Psoas muscle (tissue), 8 donors: ENCODE measurements at places on chromosomes 12 and 14. TPM values are rescaled to one million over a fixed set of nuclear protein-coding genes. Genes with fewer than 3 reads are reported as not detected.

- DNase-seq = no peak
These were observed 1091.1 kb downstream of the VRK1 start for GRCh38 chr14:97888331-97888730.

DNA sequence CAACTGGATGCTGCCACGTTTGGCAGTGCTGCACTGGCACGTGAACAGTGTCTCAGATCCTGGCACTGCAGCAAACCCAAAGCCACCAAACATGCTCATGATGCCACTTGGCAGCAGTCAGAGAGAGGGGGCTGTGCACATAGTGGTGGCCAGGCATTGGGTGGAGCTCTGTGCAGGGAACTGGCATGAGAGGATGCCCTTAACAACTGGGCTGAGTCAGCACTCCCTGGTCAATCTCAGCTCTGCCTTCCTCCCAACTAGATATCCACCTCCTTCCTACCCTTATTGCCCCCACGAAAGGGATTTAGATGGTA, 37.0 kb downstream of the ZFHX2 start:
- DNase-seq = no peak

- no peak for DNase-seq
These were observed 36.2 kb downstream of the PRMT8 start for GRCh38 chr12:3527181-3527580.

DNA sequence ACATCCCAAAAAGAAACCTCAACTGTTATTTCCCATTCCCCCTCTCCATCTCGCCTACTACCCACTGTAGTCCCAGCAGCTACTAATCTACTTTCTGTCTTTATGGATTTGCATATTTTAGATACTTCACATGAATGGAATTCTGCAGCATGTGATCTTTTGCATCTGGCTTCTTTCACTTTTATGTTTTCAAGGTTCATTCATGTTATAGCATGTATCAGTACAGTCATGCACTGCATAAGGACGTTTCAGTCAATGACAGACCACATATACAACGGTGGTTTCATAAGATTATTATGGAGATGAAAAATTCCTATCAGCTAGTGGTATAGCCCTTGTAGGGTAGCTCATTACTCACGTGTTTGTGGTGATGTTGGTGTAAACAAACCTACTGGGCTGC, 24.5 kb downstream of the PCNX4 start:
- no peak for DNase-seq

GRCh38 chr14:30928462-30928861, 54.1 kb downstream of the COCH start:
- no peak for DNase-seq

- peak; percentile 77 for DNase-seq
These were observed at the start of gene ADCY6 for GRCh38 chr12:48788854-48789775. TSS of gene ADCY6 (minus strand) at chr12:48789089. CDS start at chr12:48783434, 5,655 bp downstream.

- DNase-seq = no peak
These were observed 39.8 kb downstream of the SLC24A4 start for GRCh38 chr14:92362781-92363235.

- DNase-seq = no peak
These were observed 24.0 kb downstream of the PLEKHH1 start for GRCh38 chr14:67557118-67557517.

DNA sequence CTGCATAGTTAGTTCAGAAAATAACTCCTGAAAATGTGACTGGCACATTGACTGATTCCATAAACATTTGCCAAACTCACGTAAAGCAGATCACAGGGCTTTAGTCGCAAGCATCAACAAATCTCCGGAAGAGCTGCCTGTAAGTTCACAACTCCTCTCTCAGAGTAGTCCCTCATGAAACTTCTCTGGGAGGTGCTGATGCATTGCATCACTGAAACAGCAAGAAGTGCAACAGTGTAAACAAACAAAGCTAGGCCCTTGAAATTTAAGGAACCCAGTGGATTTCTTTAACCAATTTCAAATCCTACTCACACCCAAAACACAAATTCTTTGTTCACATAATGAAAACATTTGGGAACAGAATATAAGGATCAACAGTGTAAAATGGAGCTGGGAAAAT, 1691.7 kb upstream of the FLRT2 start:
- no peak for DNase-seq

The MYF6 gene
- total RNA-seq = 480 TPM

DNA sequence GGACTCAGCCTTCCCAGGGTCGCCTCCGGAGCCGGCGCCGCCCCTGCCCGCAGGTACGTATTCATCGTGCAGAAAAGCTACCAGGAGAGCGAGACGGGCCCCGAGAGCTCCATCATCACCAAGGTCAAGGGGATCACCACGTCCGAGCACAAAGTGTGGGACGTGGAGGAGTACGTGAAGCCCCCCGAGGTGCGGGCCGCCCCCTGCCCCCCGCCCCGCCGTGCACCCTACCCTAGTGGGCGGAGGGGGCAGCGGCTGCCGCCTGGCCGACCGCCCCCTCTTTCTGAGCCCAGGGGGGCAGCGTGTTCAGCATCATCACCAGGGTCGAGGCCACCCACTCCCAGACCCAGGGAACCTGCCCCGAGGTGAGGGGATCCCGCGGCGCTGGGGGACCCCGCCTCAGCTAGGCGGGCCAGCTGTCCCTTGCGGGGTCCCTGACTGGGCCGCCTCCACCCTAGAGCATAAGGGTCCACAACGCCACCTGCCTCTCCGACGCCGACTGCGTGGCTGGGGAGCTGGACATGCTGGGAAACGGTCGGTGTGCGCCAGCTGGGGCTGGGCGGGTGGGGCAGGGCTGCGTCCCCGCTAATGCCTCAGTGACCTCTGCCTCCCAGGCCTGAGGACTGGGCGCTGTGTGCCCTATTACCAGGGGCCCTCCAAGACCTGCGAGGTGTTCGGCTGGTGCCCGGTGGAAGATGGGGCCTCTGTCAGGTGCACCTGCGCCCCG, 973 bp downstream of the P2RX2 start:
- DNase-seq = no peak

DNA sequence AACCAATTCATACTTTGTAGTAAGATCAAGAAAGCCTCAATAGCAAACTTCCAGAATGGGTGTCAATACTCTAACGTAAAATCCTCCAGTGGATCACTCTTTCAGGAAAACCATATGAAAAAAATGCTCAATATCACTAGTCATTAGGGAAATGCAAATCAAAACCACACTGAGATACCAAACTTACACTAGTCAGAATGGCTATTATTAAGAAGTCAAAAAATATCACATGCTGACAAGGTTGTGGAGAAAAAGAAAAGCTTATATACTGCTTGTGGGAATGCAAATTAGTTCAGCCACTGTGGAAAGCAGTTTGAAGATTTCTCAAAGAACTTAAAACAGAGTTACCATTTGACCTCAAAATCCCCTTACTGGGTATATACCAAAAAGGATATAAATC, 49.5 kb upstream of the ATXN7L3B start:
- DNase-seq = no peak

DNA sequence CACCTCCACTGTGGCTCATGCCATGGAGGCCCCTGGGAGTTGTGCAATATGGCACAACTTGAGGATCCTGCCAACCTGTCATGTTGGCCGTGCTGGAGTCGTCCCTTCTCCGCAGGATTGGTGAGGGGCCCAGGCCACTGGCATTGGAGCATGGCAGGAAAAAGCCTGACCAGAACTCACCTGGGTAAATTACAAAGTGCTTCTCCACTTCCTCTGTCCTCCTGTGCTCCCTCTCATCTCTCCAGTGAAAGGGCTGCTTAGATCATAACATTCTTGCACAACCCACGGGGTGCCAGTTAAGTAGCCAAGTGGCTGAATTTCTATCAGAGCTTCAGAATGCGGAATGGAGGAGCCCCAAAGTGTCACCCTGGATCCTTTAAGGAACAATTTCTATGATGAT, 381.0 kb downstream of the DPF3 start:
- no peak for DNase-seq

GRCh38 chr12:52523824-52524223, 3.6 kb upstream of the KRT5 start:
- DNase-seq = no peak

- no peak for DNase-seq
These were observed 104.7 kb upstream of the TSPAN8 start for GRCh38 chr12:71262466-71262865.

GRCh38 chr12:19689801-19690472, 250.6 kb downstream of the AEBP2 start:
- DNase-seq = no peak

The TRHDE gene
- 1.7 TPM for total RNA-seq

The SIX6 gene
- 0.28 TPM for total RNA-seq

- no peak for DNase-seq
These were observed 54.5 kb downstream of the VCPKMT start for GRCh38 chr14:50061664-50062437.

DNA sequence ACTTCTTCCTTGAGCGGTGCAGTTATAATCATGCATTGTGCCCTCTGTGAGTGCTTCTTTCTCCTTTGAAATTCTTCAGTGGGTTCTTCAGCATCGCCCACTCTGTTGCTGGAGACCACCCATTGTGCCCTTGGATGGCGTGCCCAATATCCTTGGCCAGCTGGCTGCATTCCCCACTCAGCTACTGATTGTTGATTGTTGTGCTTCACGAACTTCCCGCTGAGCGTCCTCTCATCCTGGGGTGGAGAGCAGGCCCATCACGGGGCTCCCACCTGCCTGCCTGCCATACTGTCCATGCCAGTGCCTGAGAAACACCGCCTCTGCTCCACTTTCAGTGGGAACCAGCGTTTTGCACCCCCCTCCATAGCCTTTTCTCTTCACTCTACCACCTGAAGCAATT, 8.6 kb upstream of the SSTR1 start:
- no peak for DNase-seq

The OTUB2 gene
- total RNA-seq = 0.15 TPM

DNA sequence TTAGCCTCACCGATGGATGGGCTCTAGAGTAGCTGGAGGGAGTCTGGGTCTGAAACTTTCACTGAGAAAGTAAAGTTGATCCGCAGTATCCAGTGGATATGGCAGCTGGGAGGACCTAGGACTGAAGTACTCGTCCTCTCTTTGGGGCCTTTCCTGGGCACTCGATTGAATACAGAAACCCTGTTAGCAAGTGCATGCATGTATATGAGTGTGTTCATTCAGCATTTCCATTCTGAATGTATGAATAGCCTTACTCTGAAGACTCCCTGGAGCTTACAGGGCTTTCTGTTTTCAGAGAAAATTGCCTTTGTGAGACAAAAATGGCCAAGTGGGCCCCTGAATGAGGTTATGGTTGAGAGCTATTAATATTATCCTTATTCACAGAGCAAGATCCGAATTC, 62.8 kb downstream of the DAD1 start:
- no peak for DNase-seq

GRCh38 chr14:76961631-76962302, 66.7 kb downstream of the IRF2BPL start:
- peak; percentile 85 for DNase-seq

GRCh38 chr14:21939836-21940235, 266.2 kb upstream of the OR4E1 start:
- no peak for DNase-seq

DNA sequence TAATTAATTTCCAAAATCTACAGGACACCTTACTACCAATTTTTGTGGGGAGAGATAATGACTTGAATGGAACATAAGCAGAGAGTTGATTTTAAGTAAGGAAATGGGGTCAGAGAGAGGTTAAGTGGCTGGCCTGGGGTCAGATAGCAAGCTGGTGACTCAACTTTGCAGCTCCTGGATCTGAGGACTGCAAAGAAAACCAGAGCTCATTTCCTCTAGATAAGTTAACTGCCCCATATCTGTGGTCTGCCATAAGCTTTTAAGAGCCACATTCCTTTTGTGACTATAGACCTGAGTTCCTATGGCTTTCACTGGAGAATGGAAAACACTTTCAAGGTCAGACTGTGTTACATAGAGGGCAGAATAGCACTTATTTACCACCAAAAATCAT, 201.2 kb upstream of the PRICKLE1 start:
- DNase-seq = no peak

GRCh38 chr14:95162641-95163040, 5.3 kb upstream of the DICER1 start:
- DNase-seq = no peak

The RNU4-1 gene
- total RNA-seq = 2,232 TPM

The RERGL gene
- 0.39 TPM for total RNA-seq

- no peak for DNase-seq
These were observed 736.5 kb upstream of the LMO3 start for GRCh38 chr12:17342381-17342961.

The MYF5 gene
- 2.3 TPM for total RNA-seq

DNA sequence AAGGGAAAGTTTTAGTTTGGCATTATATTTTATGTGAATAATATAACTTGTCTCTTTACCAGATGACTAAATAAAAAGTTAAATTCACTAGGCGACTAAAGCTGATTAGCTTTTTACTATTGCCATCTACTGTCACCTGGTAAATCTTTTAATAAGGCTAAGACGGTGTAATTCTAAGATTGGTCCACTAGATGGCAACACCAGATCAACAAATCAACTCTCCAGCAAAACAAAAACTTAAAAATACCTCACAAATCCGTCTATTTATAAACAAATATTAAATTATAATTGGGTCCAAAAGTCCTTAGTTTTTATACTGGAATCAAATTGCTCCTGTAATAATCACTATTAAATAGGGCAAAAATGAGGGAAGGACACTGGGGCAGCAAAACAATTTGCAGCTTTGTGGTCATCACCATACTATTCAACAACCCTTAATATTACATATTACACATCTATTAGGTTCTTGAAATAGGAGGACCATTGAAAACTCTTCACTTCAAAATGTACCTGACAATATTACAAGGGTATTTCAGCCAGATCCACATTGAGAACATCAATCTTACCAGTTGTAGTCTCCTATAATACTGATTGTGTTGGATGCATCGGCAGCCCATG, 47.9 kb downstream of the GALC start:
- no peak for DNase-seq

The KRT80 gene
- total RNA-seq = 14.0 TPM

DNA sequence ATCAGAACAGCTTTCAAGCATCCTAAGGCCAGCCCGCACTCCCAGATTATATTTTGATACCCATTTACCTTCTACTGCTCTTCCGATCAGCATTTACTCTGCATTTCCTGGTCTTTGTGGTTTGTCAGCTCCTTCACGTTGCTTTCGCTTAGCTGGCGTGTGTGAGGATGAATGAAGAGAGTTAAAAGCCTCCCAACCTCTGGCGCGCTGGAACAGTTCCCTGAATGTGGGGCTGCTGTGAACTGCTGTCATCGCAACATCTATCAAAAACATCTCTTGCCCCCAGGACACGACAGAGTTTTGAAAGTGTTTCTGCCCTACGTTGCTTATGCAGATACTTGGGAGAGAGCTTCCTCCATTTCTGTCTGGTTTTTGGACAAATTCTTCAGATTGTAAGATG, 129.2 kb downstream of the KCNA5 start:
- DNase-seq = no peak

GRCh38 chr12:112381406-112381882, 787 bp downstream of the HECTD4 start:
- DNase-seq = peak; percentile 18

GRCh38 chr14:95498622-95499353, 17.7 kb downstream of the SYNE3 start:
- DNase-seq = no peak

DNA sequence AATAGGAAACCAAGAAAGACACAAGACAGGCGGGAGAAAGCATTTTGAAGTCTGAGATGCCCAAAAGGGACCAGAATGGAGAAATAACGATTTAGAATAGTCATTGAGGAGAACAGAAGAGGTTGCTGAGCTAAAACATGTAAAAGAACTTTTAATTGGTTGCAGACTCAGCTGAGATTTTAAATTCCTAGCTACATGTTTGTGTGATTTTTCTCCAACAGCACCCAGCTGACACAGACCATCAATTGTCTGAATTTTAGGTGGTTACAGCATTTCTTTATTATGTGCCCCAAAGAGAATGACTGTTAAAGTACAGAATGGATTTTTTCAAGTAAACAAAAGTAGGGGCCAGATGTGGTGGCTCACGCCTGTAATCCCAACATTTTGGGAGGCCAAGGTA, 50.3 kb downstream of the BAZ1A start:
- DNase-seq = no peak
